T-helper 17 cell (primary cell): ENCODE measurements at places on chromosomes 2 and 18.

GRCh38 chr2:149458502-149458901 lies 128.1 kb downstream of the LYPD6 start:
- DNase-seq = no peak

DNA sequence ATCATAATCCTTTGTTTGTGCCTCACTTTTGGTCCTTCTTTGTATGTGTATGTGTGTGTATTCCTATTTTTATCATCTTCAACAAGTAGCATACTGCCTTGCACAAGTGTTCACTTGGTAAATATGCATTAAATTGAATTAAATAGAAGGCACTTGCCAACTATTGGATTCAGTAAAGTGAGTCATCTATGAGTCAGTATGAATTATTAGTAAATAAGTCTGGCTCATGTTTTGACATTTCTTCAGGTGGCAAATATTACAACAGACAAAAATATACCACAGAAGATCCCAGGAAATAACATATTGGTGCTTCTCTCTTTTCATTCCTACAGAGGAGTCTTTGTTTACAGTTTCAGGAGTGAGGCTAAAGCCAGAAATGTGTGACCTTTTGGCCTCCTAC lies 84.1 kb downstream of the CDK15 start:
- DNase-seq = no peak

GRCh38 chr2:112782234-112782799 lies 2.0 kb downstream of the IL1A start:
- no peak for DNase-seq

DNA sequence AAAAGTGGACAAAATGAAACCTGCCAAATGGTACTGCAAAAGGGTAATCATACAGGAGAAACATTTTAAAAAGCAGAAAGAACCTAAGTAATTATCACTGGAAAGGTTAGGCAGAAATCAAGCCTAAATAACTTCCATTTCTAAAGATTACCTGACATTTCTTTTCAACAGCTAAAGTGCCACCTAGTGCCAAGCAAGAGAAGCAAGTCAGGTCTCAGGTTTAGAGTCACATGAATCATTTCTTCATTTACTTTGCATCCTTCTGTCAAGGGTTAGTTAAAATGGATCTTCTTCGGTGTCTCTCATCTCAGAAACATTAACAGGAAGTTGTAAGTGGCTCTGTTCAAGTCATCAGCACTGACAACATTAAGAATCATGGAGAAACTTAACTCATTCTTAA lies 90.3 kb downstream of the AKAIN1 start:
- DNase-seq = no peak

GRCh38 chr2:71226096-71226964 lies 573 bp downstream of the PAIP2B start:
- DNase-seq = peak; percentile 23

- DNase-seq = no peak
Observed at GRCh38 chr2:136920652-136921333, 155.4 kb downstream of the THSD7B start.

GRCh38 chr2:46909771-46910419 lies 5.7 kb downstream of the MCFD2 start:
- no peak for DNase-seq

GRCh38 chr2:21014364-21015280 lies 29.3 kb downstream of the APOB start:
- no peak for DNase-seq

- DNase-seq = no peak
Observed at GRCh38 chr18:42268798-42269197, 313.8 kb downstream of the PIK3C3 start.

GRCh38 chr2:39435234-39435633 lies 1.9 kb downstream of the MAP4K3 start:
- no peak for DNase-seq

DNA sequence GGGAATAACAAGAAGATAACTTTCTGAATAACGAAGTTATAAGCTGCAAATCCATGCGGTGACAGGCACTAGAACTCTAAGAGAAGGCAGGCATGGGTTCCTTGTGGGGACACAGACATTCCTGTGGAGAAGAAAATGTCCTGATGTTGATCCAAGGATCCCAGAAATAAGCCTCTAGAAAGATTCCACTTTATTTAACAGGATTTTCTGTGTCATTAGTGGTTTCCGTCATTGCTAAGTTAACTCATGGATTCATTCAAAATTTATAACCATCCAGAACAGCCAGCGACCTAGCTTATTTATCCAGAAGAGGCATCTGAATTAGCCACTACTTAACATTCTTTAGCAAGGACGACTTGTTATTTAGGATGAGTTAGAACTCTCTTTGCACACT lies 10.0 kb upstream of the CD302 start:
- DNase-seq = no peak

DNA sequence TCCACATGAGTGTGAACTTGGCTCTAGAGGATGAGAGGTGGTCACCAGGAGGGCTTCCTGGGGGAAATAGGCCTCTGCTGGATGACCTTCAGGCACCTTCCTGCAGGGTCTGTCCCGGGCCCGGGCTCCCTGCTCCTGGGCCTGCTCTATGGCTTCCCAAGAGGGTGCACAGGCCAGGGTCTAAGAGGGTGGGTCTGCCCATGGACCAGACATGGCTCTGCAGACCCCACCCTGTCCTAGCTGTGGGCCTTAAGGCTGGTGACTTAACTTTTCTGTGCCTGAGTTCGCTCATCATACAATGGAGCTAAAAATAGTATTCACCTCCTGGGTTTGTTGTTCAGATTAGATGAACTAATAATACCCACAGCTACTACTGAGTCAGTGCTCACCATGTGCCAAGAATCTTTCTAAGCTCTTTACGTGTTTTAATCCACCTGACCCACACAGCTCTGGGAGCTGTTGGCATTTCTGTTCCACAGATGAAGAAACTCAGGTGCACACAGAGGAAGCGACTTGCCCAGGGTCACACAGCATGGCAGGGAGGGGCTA lies 14.4 kb downstream of the INHBB start:
- no peak for DNase-seq

- no peak for DNase-seq
Observed at GRCh38 chr2:26654061-26654340, 12.8 kb upstream of the CIB4 start.

DNA sequence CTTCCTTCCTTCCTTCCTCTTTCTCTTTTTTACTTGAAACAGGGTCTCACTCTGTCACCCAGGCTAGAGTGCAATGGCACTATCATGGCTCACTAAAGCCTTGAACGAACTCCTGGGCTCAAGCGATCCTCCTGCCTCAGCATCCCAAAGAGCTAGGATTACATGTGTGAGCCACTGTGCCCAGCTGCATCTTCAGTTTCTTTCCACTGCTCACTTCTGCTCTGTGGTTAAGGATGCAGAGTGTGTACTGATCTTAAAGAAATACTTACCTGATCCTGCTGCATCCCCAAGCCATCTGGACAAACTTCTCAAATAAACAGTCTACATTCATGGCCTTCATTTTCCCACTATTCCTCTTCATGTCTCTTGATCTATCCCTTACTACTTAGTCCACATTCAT lies 13.0 kb downstream of the DPP4 start:
- DNase-seq = no peak

DNA sequence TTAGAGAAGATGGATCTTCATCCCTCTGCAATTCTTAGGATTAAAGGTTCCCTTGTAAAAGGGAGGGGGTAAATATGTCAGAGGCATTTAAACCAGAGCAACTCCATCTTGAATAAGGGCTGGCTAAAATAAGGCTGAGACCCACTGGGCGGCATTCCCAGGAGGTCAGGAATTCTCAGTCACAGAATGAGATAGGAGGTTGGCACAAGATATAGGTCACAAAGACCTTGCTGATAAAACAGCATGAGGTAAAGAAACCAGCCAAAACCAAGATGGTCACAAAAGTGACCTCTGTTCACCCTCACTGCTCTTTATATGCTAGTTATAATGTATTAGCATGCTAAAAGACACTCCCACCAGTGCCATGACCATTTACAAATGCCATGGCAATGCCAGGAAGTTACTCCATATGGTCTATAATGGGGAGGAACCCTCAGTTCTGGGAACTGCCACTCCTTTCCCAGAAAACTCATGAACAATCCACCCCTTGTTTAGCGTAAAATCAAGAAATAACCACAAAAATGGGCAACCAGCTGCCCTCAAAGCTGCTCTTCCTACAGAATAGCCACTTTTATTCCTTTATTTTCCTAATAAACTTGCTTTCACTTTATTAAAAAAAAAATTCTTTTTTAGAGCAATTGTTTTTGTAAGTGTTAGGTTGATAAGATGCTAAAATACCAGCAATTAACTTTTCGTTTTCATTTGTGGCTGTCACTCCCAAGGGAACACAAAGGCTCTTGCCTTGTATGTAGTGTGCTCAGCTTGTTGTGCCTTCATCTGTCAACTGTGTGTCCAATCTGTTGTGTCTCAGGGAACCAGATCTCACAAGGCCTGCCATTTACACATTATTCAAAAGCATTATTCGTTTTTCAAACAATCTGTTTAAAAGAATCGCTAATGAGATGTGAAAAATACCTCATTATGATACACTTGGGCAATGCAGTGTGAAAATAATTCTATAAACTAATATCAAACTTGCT lies 205.2 kb upstream of the RGPD4 start:
- DNase-seq = no peak

DNA sequence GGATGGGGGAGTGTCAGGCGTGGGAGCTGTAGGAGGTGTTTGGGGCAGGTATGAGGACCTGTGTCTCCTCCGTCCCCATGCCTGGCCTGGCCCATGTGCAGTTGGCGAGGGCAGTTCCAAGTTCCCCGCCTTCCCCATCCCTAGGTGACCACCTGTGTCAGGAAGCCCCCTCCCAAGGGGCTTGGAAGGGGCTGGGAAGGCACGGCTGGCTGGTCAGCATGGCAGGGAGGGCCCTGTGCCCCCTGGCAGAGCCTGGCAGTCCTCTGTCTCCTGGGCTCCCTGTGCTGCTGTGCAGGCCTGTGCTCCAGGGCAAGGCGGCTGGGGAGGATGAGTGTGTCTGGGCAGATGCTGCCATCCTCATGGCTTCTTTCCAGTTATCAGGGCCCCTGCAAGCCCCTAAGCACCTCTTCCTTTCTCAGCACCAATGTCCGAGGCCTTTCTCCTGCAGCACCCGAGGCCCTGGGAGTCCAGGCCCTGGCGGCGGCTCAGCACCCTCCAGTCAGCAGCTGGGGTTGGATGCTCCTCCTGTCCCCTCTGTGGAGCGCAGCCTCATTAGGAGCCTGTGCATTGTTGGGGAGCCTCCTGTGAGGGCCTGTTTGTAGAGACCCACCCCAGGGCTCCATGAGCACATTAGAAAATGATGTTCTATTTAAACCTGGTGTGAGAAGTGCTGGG lies 101.7 kb downstream of the FAM210A start:
- DNase-seq = no peak

- DNase-seq = no peak
Observed at GRCh38 chr2:190023860-190024259, 38.7 kb downstream of the MSTN start.

DNA sequence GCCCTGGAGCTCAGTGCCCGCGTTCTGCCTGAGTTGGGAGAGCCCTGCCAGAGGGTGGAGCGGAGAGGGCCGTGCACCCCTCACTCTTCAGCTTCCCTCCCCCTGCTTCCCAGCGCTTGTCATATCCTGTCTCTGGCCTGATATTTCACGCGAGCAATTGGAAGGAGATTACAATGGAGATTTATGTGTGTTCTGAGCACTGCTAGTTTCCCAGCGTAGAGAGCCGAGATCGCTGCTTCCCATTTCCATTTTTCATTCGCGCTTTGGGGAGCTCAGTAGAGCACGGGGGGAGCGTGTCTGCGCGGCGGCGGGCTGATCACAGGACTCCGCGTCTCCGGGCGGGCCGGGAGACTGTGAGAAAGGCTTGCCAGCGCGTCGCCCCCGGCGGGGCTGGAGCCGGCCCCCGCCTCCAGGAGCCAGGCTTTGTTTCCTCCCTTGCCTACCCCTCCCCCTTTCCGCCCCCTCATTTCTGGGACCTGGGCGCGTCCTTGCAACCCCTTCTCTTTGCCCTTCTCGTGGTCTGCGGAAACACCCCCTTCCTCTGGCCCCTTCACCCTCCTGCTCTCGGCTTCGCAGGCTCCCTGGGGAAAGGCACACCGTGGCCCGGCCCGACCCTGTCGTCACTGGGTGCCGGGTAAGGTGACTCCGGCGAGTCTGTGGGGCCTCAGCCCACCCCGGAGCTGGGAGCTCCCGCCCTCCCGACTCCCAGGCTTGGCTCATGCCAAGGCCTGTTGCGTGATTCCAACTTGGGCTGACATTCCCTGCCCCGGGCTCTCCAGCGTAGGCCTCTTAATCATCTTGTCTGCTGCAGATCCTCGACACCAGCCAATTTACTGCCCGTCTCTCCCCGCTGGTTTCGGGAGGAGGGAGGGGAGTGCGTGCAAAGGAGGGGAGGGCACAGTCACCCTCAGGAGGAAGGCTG lies 5.8 kb downstream of the DLX2 start:
- DNase-seq = no peak

GRCh38 chr2:8412586-8412985 lies 269.3 kb upstream of the ID2 start:
- no peak for DNase-seq

- no peak for DNase-seq
Observed at GRCh38 chr2:111238296-111238695, 117.6 kb downstream of the BCL2L11 start.

- no peak for DNase-seq
Observed at GRCh38 chr2:128773641-128774319, 455.1 kb upstream of the HS6ST1 start.

GRCh38 chr2:212913640-212914306 lies 237.6 kb downstream of the IKZF2 start:
- DNase-seq = no peak
